ENCODE measurements at places on chromosomes 4 and X.

GRCh38 chr4:25779021-25779420 is 83.8 kb downstream of the SEL1L3 start:
- DNase-seq, result no peak

- no peak for DNase-seq
These were observed 1059.6 kb downstream of the TECRL start for GRCh38 chr4:63349674-63350025.

DNA sequence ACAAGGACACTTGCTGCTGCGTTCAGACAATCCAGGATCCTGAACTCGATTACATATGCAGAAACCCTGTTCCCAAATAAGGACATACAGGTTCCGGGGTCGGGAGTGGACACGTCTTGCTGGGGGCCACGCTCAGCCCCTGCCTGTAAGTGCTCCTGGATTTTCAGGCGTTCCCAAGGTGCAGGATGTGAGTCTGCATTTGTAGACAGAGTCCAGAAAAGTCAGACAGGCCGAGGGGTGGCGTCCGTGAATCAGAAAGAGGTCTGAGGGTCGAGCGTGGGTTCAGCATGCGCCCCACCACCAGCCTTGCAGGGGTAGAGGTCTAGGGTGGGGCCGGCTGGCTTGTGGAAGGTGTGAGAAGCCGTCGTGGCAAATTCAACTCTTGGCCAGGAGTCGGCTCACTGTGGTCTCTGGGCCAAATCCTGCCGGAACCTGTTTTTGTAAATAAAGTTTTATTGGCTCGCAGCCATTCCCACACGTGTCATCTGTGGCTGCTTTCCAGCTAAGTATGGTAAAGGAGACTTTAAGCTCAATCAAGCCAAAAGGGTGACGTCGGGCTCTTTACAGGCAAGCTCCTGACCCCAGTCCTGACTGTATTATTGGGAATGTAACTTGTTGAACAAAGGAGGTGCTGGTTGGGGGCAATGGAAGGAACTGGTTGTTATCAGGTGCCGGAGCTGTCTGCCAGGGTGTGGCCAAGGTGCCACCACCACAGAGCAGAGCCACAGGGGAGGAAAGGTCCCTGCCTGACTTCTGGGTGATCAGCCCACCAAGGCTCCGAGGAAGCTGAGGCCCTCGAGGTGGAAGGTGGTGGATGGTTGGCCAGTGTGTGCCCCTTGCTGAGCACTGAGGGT is 7.4 kb downstream of the DOK7 start:
- no peak for DNase-seq

DNA sequence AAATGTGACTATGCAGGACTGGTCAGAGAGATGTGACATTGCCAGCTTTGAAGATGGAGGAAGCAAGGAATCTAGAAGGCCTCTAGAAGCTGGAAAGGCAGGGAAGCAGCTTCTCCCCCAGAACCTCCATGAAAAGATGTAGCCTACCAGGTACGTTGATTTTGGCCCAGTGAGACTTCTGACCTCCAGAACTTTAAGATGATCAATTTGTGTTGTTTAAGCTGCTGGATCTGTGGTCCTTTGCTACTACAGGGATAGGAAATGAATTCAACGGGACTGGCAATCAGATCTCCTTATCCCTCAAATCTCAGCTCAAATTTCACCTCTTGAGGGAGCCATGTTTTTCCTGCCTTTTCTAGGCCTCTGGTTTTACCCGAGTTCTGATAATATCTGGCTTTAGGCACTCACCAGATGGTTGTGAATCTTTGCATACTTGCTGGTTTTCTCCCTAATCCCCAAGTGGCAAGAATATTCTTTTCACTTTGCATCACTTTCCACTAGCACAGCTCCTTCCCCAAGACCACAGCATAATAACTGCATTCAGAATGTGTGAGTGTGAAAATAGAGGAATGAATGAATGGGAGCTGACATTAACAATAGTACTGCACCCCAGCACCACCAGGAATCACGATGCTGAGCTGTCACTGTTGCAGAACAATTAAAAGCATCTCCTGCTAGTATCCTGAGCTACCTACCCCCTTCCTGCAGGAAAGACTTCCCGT is 25.5 kb upstream of the TMSB4X start:
- no peak for DNase-seq

DNA sequence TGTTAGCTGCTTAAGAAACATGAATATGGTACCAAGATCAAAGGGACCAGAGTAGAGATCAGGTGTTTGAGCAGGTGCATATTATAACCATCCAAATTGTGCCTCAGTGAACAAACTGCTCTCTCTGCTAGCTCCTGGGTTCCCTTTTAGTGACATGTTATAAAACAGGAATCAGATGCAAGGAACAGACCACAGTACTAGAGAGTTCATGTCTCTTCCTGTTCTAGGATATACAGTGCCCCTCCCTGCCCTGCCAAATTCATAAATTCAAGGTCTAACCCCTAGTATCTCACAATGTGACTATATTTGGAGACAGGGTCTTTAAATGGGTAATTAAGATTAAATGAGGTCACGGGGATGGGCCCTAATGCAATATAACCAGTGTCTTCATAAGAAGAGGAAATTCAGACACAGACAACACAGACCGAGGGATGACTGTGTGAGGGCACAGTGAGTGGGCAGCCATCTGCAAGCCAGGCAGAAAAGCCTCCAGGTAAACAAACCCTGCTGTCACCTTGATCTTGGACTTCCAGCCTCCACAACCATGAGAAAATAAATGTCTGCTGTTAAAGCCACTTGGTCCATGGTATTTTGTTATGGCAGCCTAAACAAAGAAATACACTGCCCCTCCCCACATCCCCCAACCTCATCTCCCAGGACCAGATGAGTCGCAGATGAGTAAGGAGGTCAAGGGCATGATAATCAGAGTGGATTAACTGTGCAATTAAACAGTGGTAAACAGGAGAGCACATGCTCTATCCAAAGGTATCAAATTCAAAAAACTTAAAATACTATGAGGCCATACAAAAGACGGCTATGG is 82.5 kb downstream of the RBM47 start:
- no peak for DNase-seq

Data from activated T-cell treated with anti-CD3 and anti-CD28 coated beads, Interleukin-2, amount 50 U/mL, for 48 hours (primary cell).